GM19239 (cell line): ENCODE measurements at places on chromosomes 13 and 19.

DNA sequence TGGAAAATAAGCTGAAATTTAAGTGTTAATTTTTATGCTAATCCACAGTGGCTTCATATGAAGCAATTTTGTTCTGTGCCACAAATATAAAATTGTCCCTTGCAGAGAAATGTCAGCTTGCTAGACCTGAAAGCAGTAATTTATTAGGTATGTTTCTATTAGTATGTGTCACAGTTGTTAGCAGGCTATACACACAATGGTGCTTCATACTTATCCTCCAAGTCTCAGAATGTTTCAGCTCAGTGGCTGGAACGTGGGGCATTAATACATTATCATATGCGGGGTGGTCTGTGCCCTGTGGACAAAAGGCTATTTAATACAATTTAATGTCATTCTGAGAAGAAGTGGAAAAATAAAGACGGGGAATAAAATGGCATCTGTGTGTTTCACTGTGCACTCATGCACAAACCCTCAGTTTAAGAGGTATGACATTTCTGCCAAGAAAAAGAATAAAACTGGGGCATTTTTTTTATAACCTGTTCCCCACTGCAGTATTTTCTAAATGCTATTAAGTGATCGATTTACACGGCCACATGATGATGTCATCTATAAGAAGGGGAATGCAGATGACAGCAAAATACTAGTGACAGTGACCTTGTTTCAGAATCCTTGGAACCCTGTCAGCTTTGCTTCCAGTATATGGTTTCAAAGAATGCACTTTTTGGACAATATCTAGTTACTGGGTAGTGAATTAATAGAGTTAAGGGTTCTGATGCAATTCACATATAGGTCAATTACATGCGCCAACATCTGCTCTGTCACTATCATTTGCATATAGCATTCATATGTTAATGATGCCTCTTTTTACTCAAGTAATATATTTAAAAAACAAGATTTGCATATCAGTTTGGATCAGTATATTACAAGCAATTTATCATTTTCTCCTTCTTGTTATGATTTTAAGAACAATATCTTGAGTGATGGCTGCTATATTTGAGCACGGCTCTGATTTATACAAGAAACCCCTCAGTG, 21.2 kb upstream of the ZNF536 start:
- DNase-seq: no peak

DNA sequence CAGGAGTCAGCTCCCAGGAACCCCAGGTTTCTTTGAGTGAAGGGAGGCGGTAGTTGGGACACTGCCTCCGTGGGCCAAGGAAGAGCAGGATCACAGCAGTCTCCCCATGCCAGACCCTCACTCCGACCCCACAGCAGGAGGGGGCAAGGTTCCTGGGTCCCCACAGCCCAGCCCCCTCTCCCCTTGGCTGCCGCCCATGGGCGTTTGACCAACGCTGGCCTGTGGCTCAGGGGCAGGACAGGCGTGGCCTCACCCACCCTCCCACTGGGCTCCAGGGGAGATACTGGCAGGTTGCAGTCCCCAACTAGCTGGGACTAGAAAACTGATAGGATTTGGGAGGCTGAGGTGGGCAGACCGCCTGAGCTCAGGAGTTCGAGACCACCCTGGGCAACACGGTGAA, 9.2 kb downstream of the COPE start:
- DNase-seq: no peak

DNA sequence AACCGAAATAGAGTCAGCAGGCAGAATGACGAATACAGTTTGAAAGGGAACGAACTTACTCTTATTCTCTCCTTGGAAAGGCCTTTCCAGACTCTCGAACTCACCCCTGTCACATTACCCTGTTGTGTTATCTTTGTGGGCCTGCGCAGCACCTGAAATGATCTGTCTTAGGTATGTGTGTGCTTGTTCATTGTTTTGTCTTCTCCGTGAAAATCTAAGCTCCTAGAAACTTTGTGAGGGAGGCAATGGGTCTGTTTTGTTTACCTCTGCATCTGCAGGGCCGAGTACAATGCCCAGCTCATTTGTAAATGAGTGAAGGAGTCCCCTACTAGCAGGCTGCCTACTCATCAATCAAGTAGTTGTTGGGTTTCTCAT, 19.6 kb downstream of the HMGB1 start:
- no peak for DNase-seq

DNA sequence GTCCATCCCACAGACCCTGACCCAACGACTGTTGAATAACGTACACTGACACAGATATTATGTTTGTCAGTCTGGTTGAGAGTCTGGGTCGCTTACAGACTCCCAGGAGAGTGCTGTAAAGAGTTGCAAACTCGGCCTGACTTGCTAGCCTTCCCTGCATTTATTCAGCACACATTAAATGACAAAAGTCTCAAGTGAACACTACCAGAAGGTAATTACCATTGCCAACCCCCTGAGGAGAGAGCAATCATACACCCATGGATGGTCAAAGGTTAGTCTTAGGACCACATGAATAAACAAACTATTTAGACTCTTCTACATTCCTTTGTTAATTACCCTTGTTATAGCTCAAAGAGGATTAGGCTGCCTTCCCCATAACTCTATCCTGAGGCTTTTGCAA, 1048.6 kb downstream of the PCDH17 start:
- DNase-seq: no peak

DNA sequence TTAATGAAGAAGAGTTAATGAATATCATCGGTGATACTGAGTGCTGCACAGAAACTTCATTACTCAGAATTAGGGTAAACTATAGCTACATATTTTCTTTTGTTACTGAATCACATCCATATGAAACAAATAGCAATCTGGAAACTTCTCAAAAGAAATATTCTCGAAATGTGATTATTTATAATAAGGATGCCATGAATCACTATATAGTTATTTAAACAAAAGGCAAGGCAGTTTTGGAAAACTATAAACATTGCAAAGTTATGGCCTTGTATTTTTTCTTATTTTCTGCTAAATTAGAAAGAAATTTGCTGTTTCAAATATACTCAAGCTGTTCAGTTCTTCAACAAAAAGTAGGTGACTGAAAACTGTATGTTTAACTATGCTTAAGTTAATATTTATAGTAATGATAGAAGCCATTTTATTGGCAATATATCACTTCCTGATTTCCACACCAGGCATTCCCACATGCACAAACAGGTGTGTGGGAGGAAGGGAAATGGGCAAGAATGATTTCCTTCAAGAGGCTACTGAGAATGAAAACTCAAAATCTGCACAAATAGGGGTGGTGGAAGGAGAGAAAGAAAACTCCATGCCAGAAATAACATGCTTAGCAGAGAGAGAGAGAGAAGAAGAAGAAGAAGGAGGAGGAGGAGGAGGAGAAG, 74.5 kb upstream of the FRY start:
- no peak for DNase-seq

DNA sequence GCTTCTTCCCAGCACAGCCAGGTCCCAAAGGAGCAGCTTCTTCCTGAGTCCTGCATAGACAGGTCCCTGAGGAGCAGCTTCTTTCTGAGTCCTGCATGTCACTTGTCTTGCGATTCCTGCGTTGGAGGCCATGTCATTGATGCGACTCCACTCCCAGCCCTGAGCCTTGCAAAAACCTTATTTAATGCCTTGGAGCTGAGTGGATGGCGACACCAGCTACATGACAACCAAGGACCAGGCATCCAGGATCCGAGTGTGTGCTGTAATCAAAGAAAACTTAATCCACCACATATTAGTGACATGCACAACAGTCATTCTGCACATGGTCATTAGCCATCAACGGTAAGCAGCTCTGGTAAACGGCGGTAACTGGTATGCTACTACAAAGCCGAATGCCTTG, 315.8 kb downstream of the TEX29 start:
- DNase-seq: no peak

GRCh38 chr19:42003506-42004294, 9.7 kb upstream of the ATP1A3 start:
- DNase-seq: no peak

DNA sequence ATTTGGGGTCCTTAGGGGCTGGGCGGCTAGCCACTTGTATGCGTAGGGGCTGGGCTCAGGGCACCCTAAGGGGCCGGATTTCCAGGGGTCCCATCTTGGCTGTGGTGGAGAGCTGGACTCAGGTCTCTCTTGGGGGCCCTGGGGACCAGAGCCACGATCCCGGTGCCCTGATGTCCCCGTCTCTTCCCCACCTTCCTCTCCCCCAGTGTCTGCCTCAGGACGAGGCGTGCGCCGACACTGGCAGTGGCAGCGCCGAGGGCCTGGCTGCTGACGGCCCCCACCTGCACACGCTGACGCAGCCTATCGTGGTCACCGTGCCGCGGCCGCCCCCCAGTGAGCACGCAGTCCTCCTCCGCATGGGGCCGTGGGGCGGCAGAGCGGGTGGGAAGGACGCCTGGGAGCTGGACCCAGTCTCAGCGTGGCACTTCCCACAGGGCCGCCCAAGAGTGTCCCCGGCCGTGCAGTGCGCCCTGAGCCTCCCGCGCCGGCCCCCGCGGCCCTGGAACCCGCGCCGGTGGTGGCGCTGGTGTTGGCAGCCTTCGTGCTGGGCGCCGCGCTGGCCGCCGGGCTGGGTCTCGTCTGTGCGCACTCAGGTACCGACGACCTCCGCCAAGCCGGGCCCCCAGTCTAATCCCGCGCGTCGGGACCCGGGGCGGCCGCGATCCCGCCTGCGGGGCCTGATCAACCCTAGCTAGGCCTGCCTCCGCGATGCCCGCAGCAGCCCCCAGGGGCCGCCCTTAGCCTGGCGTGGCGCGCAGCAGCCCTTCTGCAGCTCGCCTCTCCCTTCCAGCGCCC, 2.7 kb upstream of the SNAPC2 start:
- DNase-seq: peak; percentile 78

DNA sequence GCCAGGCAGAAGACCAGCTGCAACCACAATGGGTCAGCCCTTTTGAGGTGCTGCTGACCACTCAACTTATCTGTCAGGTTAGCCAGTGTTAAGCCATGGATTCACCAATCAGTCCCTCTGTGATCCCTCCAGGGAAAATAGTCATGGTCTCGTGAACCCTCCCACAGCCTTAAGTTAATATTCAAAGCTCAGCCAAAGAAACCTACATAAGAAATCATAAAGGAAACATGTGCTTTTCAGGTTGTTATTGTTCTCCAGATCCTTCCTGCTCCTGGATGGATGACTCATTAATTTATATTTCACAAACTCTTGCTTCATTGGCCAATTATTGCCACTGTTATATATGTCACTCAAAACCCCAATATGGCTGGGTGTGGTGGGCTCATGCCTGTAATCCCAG, 161.9 kb downstream of the B3GLCT start:
- no peak for DNase-seq

DNA sequence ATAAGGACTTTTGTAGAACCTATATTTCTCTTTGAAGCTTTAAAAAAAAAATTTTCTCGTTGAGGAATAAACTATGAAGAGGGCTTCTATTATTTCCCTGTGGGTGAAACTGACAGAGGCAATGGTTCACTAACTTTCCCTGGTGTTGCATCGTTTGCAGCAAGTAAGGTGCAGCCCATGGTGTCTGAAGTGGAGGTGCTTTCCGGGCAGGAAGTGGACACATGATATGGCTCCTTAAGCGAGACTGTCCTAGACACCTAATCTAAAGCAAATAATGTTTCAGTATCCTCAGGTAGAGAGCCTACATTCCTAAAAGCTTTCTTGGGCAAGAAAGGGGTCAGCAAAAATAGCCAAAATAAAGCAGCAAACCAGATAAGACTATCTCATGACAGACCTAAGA, 437.6 kb upstream of the ARGLU1 start:
- no peak for DNase-seq
